Ecto neural progenitor cell (in vitro differentiated cells): ENCODE measurements at places on chromosomes 1 and 21.

DNA sequence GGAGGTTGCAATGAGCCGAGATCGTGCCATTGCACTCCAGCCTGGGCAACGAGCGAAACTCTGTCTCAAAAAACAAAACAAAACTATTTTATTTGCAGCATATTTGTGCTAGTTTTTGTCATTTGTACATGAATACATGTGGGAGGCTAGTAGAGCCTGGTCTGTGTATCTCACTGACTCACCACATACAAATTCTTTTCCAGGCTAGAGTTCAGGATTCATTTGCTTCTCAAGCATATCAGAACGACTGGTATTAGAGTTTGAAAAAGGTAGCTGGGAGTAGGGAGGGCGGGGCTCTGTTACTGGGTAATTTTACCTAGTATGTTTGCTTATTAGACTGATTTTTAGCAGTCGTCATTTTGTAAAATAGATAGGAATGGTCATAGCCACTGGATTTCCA, 4.5 kb upstream of the TOR3A start:
- DNase-seq: no peak

GRCh38 chr1:27529704-27530018, 39.7 kb upstream of the WASF2 start:
- no peak for DNase-seq

- no peak for DNase-seq
Measured at GRCh38 chr1:246302711-246303317, 204.3 kb downstream of the SMYD3 start.

DNA sequence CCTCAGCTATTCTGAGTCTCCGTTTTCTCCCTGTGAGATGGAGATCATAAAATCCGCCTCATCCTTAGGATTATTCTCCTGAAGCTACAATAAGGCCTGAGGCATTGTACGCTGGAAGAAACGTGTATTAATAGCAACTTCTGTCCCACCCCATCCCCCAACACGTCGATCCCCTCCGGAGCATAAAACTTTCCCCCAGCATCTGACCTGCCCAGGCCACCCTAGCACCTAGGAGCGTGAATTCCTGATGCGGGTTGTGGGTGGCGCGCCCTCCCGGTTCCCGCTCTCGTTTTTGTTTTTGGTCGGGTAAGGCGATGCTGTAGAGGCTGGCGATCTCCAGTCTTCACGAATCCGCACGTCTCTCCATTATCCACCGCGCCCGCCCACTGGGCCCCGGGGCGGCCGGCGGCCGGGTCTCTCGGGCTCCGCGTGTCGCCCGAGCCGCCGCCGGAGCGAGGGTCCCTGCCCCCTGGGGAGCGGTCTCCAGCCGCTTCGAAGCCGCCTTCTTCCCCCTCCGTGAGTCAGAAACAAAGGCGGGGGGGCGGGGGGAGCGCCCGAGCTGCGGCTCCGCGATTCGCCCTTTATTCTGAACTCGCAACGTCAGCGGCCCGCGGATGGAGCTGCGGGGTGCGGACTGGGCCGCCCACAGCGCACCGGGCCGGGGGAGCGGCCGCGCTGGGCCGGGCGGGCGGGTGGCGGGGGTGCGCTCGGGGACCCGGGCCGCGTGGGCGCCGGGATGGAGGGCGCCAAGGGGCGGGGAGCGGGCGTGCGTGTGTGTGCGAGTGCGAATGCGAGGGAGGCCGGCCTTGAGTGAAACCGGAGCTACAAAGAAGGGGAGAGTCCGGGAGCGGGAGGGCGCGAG, at the start of gene PLEKHO1:
PLEKHO1 (plus strand) TSS at position 646 of the 862 bp plus-strand sequence. CDS start 342 bp downstream, outside the sequence.
- DNase-seq: peak; percentile 80

- DNase-seq: no peak
Measured at GRCh38 chr1:184507165-184507564, 120.3 kb downstream of the C1orf21 start.

DNA sequence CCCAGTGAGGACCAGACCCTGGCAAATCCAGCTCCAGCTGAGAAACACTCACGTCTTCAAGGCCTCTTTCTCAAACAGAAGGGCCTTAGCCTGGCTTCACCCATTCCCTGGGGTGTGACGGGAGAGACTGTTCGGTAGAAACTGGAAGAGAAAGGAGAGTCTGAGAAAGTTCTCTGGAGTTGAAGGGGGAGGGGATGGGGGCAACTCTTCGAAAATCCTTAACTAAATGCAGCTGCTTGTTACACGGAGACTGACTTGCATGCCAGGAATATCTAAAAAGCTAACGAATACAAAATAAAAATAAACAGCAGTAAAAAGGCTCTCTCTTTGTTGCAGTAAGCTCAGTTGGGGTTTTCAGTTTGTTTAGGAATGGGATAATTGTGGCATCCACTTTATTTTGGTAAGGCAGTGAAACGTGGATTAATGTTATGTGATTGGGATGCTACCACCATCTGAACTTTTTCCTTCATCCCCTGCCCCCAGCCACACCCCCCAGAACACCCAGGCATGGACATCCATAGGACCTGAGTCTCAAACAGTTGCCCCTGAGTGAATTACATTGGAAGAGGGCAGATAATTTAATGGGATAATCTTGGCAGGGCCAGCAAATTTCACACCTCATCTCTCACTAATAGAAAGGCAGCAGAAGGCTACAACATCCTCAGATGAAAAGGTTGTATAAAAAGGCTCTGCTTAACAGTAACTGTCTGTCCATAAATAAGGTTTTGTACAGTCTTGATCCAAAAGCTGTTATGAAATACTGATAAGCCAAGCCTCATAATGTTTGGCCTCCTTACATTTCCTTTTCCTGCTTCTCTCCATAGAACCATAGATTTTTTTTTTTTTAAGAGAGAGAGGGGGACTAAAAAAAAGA, 5.8 kb downstream of the ROR1 start:
- no peak for DNase-seq

DNA sequence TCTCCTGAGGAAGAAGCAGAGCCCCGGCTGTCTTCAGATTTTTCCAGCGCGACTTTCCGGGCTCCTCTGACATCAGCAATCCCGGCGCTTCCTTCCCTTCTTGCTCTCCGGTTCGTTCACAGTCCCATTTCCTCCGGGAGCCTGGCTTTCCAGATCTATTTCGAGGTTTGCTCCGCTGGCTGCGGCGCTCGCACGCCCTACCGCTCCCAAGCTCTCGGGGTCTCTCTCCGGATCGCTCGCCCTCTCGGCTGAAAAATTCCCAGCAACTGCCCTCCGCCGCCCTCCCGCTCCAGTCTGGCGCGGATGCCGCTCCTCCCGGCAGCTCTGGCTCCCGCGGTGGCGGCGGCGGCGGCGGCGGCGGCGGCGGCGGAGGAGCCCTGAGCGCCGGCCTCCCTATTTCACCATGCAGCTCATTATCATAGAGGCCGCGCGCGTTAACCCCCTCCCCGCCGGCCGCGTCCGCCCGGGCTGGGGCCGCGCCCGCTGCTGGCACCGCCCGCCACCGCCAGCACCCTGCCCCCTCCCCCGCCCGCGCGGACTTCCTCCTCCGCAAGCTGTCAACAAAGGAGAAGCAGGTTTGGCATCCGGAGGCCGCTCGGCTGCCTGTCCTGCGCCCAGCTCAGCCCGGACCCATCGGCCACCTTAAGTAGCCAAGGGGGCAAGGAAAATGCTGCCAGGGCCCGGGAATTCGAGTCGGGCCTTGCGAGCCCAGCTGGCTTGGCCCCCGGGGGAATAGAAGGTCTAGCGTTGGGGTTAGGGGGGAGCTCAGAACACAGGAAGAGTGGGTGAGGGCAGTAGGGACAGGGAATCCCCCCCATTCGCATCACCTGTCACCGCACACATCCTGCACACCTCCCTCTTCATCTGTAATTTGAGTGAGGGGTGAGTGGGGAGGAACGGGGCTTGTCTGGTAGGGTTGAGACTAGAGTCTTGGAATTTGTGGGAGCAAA, at the start of gene PLXNA2:
PLXNA2 (minus strand) TSS at position 418 of the 950 bp plus-strand sequence. CDS start 26,462 bp downstream, outside the sequence.
- peak; percentile 87 for DNase-seq

DNA sequence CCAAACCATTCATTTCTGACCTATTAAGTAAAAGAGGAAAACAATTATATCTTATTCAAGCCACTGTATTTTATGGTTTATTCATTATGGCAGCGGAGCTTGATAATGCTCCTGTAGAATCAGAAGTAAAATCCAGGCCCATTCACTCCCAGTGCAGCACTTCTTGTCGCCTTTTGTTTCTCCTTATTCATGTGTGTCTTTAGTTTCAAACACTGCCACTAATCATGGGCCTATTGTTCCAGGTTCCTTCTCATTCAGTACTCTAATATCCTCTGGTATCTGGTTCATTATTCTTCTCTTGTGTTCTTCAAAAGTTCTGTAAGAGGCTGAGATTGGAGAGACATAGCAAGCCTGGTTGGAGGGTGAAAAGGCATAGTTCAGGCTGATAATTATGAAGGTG, 218.3 kb downstream of the LRRIQ3 start:
- no peak for DNase-seq

DNA sequence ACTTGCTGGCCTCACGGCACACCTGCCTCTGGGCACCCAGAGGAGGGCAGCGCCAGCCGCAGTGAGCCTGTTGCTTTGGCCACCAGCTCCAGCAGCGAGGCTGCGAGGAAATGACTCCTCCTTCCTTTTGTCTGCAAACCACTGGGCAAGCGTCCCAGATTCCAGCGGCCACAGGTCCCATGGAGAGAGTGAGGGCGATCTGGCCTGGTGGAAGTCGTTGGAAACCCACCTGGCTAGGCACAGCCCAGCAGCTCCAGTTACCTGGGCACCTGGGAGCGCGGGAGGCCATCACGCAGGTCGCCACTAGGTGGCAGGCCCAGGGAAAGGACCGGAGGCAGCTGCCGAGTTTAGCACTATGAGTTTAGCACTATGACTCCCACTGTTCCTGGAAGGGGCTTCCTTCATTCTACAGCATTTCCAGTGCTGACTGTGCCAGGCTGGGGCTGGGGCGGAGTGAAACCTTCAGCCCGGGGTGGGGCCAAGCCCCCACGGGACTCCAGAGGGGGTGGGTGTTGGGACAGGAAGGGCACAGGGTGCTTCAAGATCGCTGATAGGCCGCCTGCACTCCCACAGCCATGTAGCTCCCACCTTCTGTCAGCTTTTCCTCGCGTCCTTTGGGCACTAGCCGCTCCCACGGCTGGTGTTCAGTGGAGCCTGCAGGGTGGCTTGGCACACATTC, 1.1 kb upstream of the ESPN start:
- DNase-seq: peak; percentile 79

DNA sequence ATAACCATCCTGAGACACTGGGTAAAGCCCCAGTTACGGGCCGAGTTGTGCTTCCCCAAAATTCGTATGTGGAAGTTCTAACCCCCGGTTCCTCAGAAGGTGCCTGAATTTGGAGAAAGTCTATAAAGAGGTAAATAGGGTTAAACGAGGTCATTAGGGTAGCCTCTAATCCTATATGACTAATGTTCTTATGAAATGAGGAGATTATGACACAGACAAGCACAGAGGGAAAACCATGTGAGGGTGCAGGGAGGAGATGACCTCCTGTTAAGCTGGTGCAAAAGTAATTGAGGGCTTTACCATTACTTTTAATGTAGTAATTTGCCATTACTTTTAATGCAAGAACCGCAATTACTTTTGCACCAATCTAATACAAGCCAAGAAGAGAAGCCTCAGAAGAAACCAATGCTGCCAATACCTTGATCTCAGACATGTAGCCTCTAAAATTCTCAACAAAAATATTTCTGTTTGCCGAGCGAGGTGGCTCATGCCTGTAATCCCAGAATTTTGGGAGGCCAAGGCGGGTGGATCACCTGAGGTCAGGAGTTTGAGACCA, 260.8 kb downstream of the GPATCH2 start:
- DNase-seq: no peak

GRCh38 chr1:163922743-163923201, 601.0 kb downstream of the NUF2 start:
- no peak for DNase-seq
